Posterior cingulate gyrus (tissue), 11 donors: ENCODE measurements at places on chromosomes 11 and 22.
A peak's percentile ranks its signal among the peaks of the same experiment; 100 is the strongest.

DNA sequence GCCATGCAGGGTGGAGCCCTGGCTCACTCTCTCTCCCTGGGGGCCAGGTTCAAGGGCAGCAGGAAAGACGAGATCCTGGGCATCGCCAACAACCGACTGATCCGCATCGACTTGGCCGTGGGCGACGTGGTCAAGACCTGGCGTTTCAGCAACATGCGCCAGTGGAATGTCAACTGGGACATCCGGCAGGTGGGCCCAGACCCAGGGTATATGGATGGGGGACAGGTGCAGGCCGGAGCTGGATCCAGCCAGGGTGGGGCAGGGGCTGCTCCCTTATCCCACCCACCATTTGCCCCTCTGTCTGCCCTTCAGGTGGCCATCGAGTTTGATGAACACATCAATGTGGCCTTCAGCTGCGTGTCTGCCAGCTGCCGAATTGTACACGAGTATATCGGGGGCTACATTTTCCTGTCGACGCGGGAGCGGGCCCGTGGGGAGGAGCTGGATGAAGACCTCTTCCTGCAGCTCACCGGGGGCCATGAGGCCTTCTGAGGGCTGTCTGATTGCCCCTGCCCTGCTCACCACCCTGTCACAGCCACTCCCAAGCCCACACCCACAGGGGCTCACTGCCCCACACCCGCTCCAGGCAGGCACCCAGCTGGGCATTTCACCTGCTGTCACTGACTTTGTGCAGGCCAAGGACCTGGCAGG is 2.9 kb downstream of the TRPT1 start:
- no peak for DNase-seq

- peak; percentile 73 for DNase-seq
These were observed 17.5 kb upstream of the ARHGEF17 start for GRCh38 chr11:73290536-73290935.

GRCh38 chr11:109902764-109903433 is 190.3 kb upstream of the ZC3H12C start:
- no peak for DNase-seq

- no peak for DNase-seq
These were observed 82.7 kb downstream of the CADM1 start for GRCh38 chr11:115421352-115421991.

- peak; percentile 75 for DNase-seq
These were observed 101.0 kb downstream of the PTPRJ start for GRCh38 chr11:48081151-48082010.

DNA sequence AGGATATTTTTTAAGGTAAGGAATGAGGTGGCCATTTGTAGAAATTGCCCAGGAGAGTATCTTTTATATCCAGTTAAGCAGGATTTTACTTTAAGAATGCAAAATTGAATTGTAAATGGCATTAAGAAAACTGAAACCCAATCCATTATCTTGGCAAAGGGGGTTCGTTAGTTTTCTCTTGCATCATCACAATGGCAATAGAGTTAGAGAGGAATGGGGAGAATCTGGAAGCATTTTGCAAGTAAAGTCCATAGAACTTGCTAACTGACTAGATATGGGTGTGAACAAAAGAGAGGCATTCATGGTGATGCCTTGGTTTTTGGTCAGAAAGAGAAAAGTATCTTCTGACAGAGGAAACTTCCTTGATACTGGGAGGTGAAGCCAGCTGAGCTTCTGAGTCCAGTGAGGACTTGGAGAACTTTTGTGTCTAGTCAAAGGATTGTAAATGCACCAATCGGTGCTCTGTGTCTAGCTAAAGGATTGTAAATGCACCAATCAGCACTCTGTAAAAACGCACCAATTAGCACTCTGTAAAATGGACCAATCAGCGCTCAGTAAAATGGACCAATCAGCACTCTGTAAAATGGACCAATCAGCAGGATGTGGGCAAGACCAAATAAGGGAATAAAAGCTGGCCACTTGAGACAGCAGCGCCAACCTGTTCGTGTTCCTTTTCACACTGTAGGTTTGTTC is 3.6 kb upstream of the CCDC117 start:
- no peak for DNase-seq

DNA sequence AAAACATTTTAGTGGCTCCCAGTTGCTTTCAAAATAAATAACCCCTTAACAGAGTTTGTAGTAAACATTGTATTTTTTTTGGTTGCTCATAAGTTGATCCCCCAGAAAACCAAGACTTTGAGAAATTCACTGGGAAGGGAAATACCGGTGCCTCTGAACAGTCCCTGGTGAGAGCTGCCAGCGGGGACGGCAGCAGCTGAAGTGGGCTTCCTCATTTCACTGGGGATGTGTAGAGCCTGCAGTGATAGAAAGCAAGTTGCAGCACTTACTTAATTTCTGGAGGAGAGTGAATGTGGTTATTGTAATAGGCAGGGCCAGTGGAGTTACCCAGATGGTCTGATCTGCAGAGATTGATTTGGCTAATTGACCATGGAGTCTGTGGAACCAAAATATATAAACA is 18.6 kb upstream of the MCHR1 start:
- no peak for DNase-seq

GRCh38 chr22:38305471-38306448 is 11.5 kb downstream of the CSNK1E start:
- DNase-seq = no peak

DNA sequence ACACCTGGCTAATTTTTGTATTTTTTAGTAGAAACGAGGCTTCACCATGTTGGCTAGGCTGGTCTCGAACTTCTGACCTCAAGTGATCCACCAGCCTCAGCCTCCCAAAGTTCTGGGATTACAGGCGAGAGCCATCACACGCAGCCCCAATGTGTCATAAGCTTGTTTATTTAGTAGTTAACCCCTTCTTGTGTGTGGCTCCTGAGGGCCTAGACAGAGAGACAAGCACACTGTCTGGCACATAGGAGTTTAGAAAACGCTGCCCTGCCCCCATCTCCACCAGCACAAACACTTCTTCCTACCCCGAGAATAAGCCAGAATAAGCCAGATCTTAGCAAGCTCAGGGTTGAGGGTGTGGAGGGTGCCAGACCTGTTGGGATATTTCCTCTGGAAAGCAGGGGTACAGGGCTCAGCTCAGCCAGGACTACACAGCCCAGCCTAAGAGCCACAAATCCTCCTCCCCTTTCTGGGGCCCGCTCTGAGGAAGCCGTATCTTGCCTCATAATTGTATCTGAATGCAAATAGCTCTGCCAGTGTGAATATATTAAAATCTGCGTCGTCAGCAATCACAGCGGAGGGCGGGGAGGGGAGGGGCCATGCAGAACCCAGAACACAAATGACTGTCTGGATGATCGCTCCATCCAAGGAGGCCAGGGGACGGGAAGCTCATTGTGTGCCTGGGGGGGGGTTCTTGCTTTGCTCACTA is 247.3 kb downstream of the MN1 start:
- no peak for DNase-seq

DNA sequence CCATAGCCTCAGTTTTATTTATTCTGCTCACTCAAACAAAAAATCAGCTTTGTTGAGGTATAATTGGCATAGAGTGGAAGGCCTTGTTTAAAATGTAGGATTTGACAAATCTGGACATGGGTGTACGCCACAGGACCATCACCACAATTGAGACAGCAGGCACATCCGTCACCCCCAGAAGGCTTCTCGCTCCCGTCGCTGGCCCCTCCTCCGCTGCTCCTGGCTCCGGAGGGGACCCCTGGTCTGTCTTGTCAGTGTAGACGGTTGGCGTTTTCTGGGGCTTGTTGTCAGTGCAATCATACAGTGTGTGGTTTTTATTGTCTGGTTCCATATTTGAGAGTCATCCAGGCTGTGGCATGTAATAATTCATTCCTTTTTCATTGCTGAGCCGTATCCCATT is 97.6 kb downstream of the KCNQ1 start:
- peak; percentile 38 for DNase-seq

GRCh38 chr22:25153961-25154666 is 45.5 kb upstream of the CRYBB3 start:
- no peak for DNase-seq

DNA sequence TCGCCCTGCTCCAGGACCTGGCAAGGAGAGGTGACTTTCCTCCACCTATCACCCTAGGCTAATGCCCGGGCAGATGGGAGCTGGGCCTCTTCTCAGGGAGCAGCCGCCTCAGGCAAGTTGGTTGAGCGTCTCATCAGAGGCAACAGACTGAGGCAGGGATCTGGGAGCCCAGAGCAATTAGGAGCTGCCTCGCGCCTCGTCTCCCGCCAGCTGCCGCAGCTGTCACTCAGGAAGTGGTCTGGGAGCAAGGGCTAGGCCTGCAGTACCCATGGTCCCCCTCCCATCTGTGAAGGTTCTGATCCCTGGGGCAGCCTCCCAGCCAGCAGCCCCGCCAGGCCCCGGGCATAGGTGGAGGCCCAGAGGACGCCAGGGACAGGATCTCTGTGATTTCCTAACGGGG is 4.6 kb upstream of the CABP7 start:
- DNase-seq = no peak

DNA sequence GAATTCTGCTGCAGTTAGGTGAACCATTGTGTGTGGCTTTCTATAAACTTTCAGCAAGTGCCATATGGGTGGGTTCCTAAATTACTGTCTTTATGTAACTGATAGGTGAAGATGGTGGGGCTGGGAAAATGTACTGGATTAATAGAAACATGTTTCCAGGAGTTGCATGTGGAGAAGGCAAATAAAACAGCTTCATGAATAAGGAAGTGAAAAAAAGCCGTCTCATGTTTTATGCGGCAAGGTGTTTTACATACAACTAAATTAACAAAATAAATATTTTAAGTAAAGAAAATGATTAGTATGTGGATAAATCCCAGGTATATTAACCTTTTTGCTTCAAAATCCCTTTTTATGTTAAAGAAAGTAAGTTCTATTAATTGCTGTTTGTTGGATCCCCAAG is 67.2 kb downstream of the EXT2 start:
- DNase-seq = no peak

DNA sequence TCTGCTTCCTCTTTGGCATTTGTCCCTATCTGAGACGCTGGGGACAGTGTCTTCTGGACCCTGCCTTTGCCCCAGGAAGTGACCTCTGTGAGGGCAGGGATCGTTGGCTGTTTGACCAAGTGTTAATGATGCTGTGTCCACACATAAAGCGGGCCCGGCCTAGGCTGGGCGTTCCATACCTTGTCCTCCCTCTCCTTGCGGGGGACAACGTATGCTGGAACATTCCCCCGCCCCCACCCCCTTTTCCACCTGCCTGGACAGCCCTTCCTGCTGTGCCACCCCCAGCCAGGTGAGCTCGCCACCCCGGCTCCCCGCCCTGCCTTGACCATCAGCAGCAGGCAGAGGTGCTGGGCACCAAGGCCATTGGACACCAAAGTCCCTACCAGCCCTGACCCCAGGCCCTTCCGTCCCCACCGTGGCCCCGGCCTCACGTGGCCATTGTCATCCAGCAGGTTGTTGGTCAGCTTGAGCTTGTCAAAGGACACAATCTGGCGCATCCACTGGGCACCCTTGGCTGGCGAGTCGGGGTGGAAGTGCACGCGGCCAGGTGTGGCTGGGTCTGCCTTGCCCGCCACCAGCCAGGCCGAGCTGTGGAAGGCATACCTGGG is 4.1 kb upstream of the NUDT8 start:
- DNase-seq = peak; percentile 80

DNA sequence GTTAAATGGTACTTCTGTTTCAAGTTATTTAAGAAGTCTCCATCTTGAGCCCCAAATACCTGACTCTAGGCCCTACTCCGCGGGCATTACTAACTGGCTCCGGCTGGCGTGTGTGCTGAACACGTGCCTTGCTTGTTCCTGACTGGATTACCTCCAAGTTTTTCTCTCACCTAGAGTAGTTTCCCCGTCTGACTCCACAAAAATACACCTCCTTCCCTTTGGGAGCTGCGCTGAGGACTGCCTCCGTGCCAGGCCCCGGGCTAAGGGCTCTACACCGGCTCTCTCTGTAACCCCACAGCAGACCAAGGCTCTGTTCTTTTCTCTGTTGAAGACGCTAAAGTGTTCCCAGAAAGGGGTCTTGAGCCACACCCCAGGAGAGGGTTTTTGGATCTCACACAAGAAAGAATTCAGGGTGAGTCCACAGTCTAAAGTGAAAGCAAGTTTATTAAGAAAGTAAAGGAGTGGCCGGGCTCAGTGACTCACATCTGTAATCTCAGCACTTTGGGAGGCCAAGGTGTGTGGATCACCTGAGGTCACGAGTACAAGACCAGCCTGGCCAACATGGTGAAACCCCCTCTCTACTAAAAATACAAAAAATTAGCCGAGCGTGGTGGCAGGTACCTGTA is 61.8 kb downstream of the ANO1 start:
- no peak for DNase-seq

DNA sequence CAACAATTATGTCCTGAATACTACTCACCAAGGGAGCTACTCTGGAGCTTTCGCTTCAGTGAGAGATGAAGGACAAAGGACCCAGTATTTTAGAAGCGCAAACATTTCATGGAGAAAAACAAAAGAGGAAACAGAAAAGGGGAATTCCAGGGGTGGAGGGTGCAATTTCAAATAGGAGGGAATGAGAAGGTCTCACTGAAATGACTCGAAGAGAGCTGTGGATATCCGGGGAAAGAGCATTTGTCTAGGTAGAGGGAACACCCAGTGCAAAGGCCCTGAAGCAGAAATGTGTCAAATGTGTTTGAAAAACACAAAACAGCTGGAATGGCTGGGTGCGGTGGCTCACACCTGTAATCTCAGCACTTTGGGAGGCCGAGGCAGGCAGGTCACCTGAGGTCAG is 2.4 kb downstream of the RPS19BP1 start:
- DNase-seq = no peak

DNA sequence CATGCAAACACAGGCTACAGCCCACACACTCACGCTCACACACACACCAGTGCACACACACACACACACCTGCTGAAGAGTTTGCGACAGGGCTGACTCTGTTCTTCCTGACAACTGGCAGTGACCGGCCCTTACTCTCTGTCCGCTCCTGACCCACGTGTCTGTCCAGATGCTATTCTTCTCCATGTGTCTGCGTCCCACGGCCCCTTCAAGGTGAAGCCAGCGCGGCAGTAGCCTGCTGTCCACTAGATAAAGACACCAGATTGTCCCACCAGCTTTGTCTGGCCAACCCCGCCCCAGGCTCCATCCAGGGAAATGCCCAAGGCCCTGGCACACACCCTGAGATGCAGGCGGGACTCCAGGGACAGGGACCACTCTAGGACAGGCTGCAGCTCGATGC is 713.9 kb downstream of the BRD1 start:
- no peak for DNase-seq

DNA sequence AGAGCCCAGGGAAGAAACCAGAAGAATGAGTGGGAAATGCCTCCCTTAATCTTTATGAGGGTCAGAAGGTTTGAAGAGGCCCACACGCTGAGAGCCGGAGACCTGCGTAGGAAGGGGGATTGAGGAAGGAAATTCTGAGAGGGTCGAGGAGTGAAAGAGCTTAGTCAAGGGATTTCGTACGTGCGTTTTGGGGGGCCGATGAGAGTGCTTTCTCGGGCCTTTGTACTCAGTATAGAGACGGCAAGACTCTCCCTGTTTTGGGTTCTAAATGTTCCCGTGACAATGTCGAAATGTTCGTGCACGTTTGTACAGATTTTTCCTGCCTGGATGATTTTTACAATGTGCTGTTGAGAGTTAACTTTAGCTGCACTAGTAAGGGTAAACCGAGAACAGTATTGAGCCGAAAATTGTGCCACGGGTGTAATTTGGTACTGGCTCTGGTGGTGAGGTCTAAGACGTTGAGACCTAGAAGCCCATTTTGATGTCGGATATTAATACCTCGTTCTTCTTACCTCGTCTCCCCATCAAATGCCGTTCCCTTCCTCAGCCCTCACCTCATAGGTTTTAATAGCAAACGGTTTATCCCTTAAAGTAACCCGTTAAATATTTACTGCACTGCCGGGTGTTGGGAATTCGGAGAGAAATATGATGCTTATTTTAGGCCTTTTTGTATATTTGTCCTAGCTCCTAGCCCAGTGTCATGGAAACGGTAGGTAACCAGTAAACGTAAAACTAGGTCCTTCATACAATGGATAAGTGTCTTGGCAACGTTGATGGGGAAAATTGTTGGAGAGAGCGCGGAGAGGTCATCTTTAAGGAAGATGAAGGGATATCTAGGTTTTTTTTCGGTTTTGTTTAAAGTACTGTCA is 734 bp downstream of the C11orf58 start:
- DNase-seq = no peak
